HFF-Myc (cell line): ENCODE measurements at places on chromosomes 1 and 21.

- DNase-seq: peak; percentile 52
Measured at GRCh38 chr1:228664399-228664914, 70.8 kb upstream of the RHOU start.

- DNase-seq: no peak
Measured at GRCh38 chr1:162639718-162640117, 7.5 kb downstream of the DDR2 start.

- DNase-seq: no peak
Measured at GRCh38 chr1:207017615-207018559, 14.7 kb downstream of the C1orf116 start.

DNA sequence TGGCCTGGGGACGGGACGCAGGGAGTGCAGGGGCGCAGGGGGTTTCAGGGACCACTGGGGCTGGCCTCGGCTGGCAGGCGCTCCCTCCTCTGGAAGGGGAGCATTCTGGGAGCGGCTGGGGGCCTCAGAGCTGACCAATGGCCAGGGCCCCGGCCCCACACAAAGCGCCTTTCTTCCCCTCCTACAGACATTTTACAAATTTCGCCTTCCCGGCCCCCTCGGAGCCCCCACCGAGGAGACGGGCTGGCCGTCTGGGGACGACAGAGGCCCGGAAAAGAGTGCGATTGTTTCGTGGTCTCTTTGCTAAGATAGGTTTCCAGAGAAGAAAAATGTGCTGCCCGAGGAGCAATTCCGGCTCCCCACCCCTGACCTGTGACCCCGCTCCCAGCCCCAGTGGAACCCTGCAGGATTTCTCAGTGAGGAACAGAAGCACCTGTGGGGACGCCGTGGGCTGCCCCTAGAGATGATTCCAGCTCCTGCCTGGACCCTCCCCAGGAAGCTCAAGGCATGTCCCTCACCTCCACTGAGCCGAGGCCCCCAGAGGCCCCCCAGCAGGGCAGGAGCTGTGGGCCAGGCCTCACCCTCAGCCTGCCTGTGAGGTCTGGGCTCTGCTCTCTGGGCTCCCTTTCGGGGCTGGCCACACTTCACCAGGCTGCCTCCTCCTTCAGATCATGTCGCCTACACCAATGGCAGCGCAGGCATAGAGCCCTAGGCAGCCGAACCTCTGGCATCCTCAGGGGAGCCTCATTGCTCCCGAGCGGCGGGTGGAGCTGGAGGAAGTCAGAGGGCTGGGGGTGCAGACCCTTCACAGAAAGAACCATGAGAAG, 15.0 kb upstream of the PLEKHG5 start:
- no peak for DNase-seq

DNA sequence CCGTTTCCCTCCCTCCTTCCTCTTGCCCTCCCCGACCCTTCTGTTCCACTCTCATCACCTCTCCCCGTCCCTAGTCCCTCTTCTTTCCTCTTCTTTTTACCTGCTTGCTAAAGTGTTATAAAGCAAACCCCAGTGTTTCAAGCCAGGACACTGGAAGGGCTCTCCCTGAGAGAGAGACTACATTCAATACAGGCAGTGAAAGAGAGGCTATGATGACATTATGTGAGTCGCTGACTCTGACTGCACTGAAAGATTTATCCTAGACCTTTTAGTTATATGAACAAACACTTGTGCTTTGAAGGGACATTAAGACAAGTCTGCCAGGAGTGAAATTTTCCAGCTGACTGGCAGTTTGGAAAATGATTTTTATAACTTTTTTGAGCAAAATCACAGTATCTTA, 155.7 kb downstream of the S1PR1 start:
- no peak for DNase-seq

GRCh38 chr1:91761295-91761721, 124.6 kb downstream of the TGFBR3 start:
- no peak for DNase-seq

GRCh38 chr1:70409136-70409535, 1.9 kb upstream of the CTH start:
- no peak for DNase-seq

DNA sequence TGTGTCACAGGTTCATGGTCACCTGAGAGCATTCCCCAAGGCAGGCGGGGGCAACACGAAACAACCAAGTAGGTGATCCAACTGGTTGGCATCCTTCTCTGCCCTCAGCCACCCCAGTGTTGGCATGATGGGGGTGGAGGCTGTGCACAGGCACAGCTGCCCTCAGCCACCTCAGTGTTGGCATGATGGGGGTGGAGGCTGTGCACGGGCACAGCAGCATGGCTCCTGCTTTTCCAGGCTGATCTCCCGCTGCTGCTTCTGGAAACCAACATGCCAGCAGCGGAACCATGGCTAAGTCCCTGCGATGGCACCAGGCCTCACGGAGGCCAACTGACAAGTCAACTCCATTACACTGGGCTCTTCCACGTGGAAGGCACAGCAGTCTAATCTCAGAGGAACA, 447.8 kb downstream of the PTPRU start:
- no peak for DNase-seq
